ENCODE measurements at places on chromosomes 11 and 22.

DNA sequence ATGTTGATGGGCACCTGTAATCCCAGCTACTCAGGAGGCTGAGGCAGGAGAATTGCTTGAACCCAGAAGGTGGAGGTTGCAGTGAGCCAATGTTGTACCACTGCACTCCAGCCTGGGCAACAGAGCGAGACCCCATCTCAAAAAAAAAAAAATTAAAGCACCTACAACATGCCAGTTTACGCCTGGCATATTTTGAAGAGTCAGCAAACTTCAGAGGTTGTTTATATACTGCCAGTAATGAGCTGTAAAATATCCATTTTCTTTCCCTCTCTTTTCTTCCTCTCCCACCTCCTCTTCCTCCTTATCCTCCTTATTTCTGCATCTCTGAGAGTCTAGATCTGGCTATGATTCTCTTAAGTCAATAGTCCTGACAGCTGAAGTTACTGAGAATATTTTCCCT lies 556.5 kb upstream of the LARGE1 start:
- no peak for DNase-seq

DNA sequence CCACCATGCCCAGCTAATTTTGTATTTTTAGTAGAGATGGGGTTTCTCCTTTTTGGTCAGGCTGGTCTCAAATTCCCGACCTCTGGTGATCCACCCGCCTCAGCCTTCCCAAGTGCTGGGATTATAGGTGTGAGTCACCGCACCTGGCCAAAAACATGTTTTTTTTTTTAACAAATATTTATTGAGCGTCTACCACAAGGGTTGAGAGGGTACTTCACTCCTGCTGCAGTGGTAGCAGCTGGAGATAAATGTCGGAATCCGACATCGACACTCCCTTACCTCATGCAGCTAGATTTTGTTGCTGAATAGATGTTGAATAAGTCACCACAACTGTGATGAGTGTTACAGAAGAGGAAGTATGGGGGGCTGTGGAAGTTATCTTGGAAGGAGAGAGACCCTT lies 971 bp downstream of the DNAJB13 start:
- DNase-seq = no peak

GRCh38 chr11:121067026-121067425 lies 34.0 kb upstream of the TECTA start:
- no peak for DNase-seq

DNA sequence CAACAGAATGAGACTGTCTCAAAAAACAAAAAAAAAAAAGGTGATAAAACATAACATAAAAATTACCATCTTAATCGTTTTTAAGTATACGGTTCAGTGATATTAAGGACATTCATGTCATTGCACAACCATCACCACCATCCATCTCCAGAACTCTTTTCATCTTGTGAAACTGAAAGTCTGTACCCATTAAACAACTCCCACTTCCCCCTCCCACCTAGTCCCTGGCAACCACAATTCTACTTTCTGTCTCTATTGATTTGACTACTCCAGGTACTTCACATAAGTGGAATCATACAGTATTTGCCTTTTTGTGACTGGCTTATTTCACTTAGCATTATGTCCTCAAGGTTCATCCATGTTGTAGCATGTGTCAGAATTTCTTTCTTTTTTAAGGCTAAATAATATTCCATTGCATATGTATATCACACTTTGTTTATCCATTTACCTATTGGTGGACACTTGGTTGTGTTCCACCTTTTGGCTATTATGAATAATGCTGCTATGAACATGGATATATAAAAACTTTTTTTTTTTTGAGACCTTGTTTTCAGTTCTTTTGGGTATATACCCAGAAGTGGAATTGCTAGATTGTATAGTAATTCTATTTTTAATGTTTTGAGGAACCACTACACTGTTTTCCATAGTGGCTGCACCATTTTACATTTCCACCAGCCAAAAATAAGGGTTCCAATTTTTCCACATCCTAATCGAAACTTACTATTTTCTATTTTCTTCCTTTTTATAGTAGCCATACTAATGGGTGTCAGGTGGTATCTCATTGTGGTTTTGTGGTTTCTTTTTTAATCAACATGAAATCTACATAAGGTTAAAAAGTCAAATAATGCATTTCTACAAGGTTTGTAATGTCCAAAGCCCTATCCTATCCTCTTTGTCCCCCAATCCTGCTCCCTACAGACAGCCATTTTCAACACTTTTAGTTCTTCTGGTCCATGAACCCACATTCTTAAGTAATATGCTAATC lies 23.4 kb upstream of the PIK3C2A start:
- no peak for DNase-seq

GRCh38 chr22:35608088-35608487 lies 9.0 kb downstream of the MB start:
- no peak for DNase-seq

- DNase-seq = peak; percentile 70
Observed at GRCh38 chr11:94178331-94178730, 49.7 kb downstream of the PANX1 start.
